ENCODE measurements at places on chromosomes 7 and 10.

DNA sequence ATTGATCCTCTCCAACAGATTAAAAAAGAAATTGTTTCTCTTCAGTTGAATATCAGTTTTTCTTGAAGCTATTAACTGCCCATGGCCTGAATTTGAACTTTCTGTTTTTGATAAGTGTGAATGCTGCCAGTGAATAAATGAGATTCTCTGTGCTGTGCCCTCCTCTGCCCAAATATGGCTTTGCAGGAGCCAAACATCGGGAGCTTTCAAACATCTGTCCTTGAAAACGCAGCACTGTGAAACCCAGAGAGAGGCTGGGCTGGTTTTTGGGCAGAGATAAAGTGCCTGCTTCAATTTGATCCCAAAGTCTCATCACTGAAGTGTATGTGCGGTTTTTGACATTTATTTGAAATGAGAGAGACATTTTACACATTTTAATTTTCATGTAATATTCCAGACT lies 268.3 kb upstream of the SHH start:
- no peak for DNase-seq

GRCh38 chr10:28294169-28294532 lies 8.7 kb downstream of the MPP7 start:
- DNase-seq, result no peak

- DNase-seq, result peak; percentile 33
These were observed 27.0 kb downstream of the LMOD2 start for GRCh38 chr7:123682690-123683089.

- DNase-seq, result no peak
These were observed 45.4 kb downstream of the BLVRA start for GRCh38 chr7:43803865-43804264.

DNA sequence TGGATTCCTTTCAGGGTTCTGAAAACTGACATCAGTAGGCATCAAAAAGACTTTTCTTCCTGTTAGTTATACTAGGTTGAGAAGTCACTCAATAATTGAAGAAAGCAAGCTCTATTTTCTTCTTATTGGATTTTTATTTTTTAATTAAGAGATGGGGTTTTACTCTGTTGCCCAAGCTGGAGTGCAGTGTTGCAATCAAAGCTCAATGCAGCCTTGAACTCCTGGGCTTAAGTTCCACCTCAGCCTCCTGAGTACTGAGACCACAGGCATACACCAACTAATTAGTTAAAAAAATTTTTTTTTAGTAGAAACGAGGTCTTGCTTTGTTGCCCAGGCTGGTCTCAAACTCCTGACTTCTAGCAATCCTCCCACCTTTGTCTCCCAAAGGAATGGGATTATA lies 28.0 kb downstream of the PIP4K2A start:
- no peak for DNase-seq

DNA sequence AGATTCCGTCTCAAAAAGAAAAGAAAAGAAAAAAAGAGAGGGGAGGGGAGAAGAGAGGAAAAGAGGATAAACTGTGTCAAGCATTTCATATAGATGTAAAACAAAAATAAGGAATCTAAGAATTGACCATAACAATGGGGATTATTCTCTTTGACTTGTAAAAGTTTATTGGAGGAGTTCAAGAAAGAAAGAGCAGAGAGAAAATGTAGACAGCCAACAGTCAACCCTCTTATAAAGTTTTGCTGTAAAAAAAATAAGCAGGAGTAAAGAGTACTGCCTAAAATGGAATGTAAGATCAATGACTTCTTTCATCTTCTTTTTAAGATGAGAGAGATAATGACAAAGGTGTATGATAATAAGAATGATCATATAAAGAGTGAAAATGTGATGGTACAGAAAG lies 87.9 kb downstream of the SNX13 start:
- no peak for DNase-seq

DNA sequence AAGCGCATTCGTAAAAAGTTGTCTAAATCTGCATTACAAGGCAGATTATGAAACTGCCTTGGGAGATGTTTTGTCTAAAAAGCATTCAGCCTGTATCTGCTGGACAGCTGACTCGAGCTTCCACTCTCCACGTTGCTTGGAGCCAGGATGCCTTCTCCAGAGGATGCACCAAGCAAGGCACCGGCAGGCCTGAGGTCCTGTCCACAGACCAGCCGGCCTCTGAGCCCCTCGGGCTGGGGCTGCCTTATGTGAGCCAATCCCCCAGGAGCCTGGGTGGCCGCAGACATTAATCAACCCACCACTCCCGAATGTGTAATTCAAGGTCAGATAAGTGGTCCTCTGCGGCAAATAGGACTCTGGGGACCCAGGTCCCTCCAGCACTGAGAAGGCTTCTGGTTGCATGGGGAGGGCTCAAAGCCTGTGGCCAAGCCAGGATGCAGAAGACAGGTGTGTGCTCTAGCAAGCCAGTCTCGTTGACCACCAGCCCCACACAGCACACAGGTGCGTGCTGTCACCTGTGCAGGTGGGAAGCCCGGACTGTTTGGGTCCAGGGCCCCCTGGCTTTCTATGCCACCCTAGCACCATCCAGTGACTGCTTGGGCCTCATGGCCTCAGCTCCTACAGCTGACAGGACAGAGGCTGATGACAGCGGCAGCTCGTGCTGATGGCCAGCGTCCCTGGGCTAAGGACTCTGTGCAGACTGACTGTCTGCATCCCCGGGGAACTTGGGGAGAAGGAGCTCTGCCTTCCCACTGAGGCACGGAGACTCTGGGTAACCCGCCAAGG lies 4.8 kb upstream of the RET start:
- no peak for DNase-seq

Measured in GM04504 (cell line).